ENCODE measurements at places on chromosomes 3 and 15. TPM values are rescaled to one million over a fixed set of nuclear protein-coding genes. Genes with fewer than 3 reads are reported as not detected.
A peak's percentile ranks its signal among the peaks of the same experiment; 100 is the strongest.

GRCh38 chr3:107855710-107856109 is 235.1 kb downstream of the CD47 start:
- peak; percentile 36 for DNase-seq

DNA sequence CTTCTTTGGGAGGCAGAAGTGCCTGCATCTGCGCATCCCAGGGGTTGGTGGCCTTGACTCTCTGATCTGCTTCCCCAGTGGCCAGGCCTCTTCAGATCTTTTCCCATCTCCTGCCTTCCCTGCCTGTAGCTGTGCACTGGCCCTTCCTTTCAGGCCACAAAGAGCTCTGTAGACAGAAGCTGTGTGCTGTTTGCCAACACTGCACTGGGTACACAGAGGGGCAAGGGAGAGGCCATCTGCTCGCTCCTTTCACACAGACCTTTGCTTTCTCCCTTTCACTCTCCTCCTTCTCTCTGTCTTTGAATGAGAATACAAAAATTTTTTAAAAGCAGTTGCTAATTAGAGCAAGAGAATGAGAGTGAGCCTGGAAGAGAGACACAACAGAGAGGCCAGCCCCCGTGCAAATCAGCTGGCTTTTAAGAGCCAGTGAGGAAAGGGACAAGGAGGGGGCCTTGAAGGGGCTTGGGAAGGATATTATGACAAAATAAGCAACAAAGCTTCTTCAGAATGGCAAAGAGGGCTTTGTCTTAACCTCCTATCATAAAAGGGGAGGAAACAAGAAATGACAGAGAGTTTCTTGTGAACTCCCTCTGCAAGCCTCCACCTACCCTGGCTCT is 170.9 kb downstream of the EPHB1 start:
- no peak for DNase-seq

- peak; percentile 58 for DNase-seq
Measured at GRCh38 chr3:88113311-88114162, 36.2 kb upstream of the C3orf38 start.

GRCh38 chr3:97691354-97691753 is 73.2 kb upstream of the ARL6 start:
- DNase-seq, result no peak

- peak; percentile 49 for DNase-seq
Measured at GRCh38 chr15:85854345-85855097, 59.8 kb upstream of the KLHL25 start.

DNA sequence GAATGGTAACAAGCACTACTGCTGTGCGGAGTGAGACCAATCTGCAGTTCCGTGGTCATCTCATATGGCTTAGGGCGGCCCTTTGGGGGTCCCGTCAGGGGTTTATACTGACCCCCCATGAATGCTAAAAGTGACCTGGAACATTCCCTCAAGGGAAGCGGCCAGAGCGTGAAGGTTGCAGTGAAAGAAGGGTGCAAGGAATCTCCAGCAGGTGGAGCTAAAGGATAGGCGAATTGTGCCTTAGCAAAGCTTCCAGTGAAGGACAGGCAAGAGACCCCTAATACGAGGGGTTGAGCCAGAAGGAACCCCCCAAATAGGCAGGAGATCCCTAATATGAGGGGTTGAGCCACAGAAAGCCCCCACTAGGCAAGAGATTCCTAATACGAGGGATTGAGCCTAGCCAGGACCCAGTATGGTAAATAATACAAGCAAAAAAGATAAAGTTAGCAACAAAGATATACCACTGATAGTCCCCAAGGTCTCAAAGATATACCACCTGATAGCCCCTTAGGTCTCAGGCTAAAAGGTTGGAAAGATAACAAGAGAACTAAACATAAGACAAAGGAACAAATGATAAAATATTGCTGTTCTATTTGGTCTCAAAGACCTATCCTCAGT is 32.8 kb downstream of the ZNF589 start:
- peak; percentile 34 for DNase-seq

Gene SNAPC5
- 27.3 TPM for total RNA-seq

DNA sequence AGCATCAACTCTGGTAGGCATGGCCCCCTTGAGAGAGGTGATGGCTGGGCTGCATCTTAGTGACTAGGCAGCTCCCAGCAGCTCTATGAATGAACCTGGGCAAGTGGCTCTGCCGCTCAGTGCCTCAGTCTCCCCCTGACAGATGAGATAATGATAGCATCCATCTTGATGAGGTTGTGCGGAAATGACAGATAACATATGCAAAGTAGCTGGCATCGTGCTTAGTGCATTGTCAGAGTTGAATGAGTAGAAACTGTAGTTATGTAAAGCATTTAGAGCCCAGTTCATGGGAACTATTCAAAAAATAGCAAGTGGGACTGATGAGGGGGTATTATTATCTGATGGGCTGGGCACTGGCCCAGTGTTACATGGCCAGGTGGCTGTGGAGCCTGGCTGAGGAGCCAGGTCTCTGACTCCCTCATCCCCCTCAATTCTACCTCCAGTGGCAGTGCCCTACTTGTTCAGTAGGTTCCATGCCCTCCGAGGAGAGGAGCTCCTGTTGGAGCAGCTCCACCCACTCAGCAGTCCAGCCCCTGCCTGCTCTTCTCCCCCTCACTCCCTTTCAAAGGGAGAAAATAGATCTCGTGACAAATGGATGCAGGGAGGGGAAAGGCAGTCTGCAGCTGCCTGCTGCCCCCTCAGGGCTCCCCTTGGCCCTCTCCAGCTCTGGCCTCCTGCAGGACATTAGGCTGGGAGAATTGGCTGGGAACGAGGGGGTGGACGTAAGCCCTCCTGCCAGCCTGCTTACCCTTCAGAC is 6.6 kb downstream of the PRKCD start:
- DNase-seq, result no peak

- no peak for DNase-seq
Measured at GRCh38 chr15:92410537-92410936, 16.9 kb downstream of the ST8SIA2 start.

GRCh38 chr3:86990012-86990733 is 776 bp downstream of the VGLL3 start:
- DNase-seq, result peak; percentile 90

DNA sequence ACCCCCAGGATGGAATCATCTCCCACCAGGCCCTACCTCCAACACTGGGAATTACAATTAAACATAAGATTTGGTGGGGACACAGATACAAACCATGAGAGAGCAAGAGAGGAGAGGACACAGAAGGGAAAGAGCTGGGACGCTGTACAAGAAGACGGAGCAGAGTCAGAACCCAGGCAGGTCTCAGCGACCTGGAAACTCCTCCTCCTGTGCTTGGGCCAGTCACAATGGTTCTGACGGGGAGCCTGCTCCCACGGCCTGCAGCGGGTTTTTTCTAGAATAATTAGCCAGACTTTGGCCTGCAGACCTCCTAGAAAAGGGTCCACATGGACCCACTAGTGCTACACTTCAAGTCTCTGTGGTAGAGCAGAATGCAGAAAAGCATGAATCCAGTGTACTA is 5.6 kb downstream of the SLC12A8 start:
- no peak for DNase-seq

GRCh38 chr3:17643691-17644090 is 98.7 kb downstream of the TBC1D5 start:
- DNase-seq, result no peak

DNA sequence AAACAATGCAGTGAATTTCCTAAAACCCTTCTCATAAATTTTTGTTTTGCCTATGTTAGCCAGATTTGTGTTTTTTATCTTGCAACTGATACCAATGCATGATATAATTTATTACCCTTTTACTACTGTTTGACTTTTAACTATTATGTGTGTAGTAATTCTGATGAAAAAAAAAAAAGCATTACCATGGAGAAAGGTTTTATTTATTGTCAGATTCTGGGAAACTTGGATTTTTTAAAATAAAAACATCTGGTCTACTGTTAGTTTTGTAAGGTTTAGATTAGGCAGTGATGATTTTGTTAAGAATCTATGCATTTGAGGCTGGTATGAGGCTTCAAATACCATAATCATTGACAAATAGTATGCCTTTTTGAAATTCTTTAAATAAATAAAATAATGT is 470.4 kb upstream of the ROBO1 start:
- no peak for DNase-seq

GRCh38 chr15:72786676-72787345 is 3.3 kb upstream of the ADPGK start:
- no peak for DNase-seq

DNA sequence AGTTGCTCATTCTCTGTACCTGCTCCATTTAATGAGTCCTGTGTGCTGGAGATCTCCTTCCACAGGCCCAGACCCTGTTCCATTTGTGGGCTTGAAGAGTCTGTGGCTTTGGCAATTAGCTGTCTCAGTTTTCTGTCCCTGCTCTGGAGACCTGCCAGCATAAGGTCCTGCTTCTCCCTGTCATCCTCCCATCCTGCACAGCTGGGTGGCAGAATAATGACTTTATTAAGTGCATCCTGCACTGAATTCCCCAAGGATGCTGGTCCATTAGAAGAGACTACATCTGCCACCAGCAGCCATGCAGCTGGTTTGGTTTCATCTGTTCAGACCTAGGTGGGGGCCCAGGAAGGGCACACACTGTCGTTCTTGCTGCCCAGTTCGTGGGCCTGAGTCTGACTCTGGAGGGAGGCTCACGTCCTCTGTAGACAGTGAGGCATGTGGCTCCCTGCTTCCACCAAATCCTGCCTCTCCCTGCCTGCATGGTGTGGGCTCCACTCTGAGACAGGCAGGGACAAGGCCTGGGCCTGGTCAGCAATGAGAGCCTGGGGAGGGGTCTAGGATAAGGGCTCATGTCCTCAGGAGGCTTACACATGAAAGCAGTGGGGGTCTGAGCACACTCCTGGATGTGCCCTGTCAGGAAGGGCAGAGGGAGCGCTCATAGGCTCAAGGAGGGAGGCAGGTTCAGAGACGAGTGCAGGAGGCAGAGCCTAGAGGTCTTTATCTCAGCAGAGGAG is 78.4 kb upstream of the PRR23E start:
- no peak for DNase-seq

- DNase-seq, result no peak
Measured at GRCh38 chr3:46282041-46282440, 39.8 kb downstream of the CCR3 start.

- DNase-seq, result peak; percentile 65
Measured at GRCh38 chr3:52128118-52128683, 26.0 kb downstream of the POC1A start.

DNA sequence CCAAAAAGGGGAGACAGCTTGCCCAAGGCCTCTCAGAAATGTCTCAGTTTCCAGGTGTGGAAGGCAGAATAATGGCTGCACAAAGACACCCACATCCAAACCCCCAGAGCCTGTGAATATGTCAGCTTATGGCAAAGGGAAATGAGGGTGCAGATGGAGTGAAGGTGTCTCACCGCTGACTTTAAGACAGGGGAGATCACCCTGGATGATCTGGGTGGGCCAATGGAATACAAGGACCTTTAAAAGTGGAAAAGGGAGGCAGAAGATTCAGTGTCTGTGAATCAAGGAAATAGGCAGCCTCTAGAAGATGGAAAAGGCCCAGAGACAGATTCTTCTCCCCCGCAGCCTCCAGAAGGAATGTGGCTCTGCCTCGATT is 48.8 kb upstream of the ATP2B2 start:
- no peak for DNase-seq

Gene ACAD11
- total RNA-seq, result 32.2 TPM

- no peak for DNase-seq
Measured at GRCh38 chr3:126070146-126070545, 13.8 kb downstream of the SLC41A3 start.

DNA sequence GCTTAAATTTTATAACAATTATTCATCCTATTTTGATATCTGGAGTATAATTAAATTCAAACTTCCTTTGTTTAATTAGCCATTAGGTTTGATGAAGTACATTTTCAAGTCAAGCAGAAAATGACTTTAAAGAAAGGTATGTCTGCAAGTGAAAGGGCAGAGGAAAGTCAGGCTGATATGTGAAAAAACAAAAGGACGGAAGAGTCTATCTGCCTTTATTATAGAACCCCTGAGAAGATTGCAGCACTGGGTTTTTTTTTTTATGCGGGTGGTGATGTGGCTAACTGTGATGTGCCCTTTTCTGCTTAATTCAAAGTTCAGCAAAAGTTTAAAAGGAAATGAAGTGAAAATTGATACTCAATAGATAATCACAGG is 83.2 kb downstream of the COL8A1 start:
- DNase-seq, result no peak

GRCh38 chr3:10444511-10444910 is 60.9 kb downstream of the ATP2B2 start:
- DNase-seq, result no peak

- no peak for DNase-seq
Measured at GRCh38 chr3:125033135-125033534, 22.7 kb downstream of the HEG1 start.

Gene ISLR2
- total RNA-seq, result not detected

DNA sequence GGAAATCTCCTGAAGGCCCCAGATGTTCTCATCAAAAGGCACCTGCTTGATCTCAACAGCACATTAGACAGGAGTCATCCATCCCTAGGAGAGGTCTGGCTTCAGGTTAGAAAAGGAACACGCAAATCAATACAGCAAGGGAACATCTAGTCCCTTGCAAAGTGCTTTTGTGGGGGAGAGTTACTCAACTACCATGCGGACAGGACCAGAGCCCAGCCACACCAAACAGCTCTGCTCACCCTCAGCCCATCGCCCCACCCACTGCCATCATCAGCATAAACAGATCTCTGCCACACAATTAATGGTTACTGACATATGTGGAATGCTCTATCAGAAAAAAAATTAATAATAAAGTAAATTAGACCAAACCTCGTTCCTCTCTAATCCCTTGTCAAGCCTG is 85.6 kb downstream of the MYLK start:
- no peak for DNase-seq

DNA sequence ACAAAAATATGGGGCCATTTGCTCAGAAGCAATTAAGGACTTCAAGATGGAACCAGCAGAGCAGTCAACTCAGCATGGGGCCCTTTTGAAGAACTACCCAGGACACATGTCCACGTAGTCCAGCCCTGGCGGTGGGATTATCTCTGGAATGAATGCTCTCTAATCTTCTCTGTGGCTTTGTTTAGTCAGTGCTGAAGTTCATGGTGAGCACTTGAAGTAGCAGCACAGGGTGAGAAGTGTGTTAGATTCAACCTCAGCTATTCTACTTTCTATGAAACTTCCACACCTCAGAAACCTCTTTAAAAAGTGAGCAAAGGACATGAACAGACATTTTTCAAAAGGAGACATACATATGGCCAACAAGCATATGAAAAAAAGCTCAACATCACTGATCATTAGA is 74.4 kb downstream of the THRB start:
- DNase-seq, result no peak

GRCh38 chr3:45881078-45882022 is 5.0 kb upstream of the CCR9 start:
- peak; percentile 82 for DNase-seq

GRCh38 chr3:72892870-72893269 is 5.0 kb downstream of the GXYLT2 start:
- DNase-seq, result no peak

All from mammary epithelial cell (primary cell).